Nephron progenitor cell (in vitro differentiated cells): ENCODE measurements at places on chromosomes 5 and 9.
A peak's percentile ranks its signal among the peaks of the same experiment; 100 is the strongest.

DNA sequence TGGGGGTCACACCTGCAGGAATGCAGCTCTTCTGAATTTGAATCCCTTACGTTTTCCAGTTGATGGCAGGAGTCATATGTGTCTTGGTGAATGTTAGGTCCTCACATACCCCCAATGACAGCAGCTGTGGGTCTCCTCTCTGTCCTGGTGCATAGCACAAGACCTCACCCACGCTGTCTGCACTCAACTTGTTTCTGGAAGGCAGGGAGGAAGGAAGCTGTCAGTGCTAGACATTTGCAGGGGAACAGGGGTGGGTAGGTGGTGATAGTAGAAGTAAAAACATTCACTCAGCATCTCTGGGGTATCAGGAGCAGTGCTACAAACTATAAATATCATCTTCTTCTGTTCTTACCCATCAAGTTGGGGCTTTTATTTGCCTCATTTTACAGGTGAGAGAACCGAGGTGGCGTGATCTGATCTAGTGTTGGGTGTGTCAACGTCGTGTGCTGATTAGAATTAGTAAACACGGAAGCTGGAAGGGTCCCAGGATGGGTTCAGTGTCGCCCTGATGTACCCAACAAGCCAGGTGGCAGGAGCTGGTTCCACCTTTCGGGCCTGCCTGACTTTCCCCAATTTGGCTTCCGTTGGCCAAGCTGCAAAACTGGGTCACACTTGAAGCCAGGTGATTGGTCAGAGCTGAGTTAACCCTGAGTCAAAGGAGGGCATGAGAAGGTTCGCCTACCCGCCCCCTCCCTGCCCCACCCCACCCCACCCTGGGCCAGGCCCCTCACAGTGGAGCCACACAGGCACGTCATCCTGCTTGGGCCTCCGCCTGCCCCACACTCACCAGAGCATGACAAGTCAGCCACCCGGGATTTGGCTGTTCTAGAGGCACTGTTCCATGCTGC, 15.8 kb downstream of the ERGIC1 start:
- no peak for DNase-seq

DNA sequence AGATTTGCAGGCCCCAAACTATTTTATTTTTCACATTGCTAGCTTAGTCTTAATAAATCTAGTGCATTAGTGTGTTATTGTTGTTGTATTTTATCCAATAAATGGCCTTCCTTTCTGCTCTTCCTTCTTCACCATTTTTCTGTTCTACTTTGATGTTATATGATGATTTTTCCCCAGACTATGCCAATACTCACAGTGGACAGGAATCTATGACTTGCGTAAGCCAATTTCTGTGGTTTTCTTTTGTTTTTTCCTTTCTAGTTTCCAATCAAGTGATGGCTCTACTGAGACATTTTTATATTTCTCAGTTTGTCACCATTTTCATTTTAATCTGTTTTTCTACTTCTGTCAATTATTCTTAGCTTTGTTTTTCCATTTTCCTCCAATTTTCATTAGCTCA, 106.8 kb upstream of the FBXL7 start:
- DNase-seq, result no peak

GRCh38 chr9:86598411-86599239, 244.4 kb upstream of the TUT7 start:
- no peak for DNase-seq

DNA sequence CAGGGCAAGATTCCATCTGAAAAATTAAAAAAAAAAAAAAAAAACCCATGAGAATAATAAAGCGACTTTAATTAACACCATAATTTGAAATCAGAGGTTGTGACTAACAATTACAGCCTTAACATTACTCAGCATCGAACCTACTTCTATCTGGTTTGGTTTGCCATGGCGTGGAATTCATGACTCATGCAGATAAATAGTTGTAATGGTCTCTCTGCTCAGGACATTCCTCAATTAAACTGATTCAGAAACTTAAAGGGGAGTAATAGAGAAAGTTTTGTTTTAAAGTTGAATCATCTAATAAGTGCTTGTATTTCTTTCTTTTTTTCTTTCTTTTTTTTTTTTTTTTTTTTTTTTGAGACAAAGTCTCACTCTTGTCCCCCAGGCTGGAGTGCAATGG, 135.5 kb downstream of the SPATA31D1 start:
- no peak for DNase-seq

DNA sequence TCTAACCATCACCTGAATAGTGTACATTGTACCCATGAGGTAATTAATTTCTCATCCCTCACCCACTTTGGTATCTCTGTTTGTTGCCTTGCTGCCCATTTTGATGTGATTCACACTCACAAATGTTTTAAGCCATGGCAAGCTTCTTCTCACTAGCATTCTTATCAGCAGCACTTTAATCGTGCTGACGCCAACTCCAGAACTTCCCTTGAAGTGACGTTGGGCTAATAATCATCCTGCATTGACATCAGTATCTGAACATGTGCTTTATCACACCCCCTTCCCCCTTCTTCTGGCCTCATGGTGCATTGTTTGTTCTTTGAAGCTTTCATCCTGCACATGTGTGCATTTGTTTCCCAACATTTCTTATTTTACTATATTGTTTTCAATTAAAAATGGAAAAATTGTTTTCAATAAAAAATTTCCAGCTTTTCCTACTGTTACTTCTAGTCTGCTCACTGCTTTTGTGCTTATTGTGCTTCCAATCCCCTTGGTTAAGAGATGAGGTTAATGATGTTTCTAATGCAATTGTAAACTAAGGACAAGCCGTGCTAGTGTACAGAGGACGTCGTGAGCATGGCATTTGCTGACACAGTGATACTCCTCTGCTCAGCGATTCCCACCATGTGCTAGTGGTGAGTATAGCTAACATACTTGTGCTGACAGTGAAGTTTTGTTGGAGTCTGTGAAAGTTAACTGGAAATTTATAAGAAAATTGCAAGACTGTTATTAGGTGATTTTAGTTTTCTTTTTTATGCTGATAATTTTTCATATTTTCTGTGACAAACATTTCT, 238.5 kb downstream of the KDM4C start:
- DNase-seq, result no peak

DNA sequence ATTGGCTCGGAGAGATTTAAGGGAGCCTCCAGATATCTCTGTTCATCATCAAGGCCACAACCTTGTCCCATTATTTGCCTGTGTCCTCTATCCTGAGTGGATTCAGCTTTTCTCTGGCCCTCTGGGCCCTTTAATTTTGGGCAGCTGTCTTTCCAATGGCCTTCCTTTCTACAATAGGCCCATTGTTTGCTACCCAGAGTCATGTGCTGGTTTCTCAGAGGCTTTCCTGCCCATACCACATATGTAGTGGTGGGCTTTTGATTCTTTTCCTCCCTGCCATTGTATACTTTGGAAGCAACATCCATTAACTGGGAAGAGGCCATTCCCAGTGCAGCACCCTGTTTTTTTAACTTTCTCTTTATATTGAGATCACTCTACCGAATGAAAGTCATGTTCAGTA, 233.9 kb upstream of the SGCD start:
- DNase-seq, result no peak

- no peak for DNase-seq
These were observed 53.1 kb downstream of the GABRA1 start for GRCh38 chr5:161900981-161901380.

- no peak for DNase-seq
These were observed 45.2 kb upstream of the SARDH start for GRCh38 chr9:133783331-133783731.

- DNase-seq, result no peak
These were observed 686.7 kb downstream of the DTWD2 start for GRCh38 chr5:118301696-118302095.

GRCh38 chr5:82312373-82312856, 34.3 kb upstream of the RPS23 start:
- peak; percentile 75 for DNase-seq

- DNase-seq, result peak; percentile 41
These were observed 747 bp downstream of the LRSAM1 start for GRCh38 chr9:127451858-127452656.

DNA sequence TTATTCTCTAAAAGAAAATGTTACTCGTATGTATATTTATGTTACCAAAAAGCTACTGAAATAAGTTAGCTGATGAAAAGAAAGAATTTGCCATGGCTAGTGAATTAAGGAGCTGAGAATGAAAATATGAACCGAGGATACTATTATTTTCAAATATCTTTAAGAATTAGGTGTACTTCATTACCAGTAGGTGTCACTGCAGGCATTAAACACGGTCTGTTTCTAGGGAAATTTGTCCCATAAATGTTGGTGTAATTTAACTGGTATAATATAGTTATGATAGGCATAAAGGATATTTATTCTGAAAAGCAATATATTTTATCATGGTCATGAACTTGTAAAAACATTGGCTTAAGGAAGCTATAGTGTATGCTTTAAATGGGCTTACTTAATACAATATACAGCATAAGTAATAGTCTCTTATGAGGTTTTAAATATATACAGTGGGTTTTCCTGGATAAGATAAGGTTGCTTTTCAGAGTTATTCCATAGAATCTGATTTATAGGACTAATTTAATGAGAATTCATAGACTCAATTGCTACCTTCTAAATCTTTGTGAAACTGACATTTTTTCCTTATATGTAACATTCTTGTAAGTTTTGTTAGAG, 72.4 kb upstream of the MPDZ start:
- no peak for DNase-seq

DNA sequence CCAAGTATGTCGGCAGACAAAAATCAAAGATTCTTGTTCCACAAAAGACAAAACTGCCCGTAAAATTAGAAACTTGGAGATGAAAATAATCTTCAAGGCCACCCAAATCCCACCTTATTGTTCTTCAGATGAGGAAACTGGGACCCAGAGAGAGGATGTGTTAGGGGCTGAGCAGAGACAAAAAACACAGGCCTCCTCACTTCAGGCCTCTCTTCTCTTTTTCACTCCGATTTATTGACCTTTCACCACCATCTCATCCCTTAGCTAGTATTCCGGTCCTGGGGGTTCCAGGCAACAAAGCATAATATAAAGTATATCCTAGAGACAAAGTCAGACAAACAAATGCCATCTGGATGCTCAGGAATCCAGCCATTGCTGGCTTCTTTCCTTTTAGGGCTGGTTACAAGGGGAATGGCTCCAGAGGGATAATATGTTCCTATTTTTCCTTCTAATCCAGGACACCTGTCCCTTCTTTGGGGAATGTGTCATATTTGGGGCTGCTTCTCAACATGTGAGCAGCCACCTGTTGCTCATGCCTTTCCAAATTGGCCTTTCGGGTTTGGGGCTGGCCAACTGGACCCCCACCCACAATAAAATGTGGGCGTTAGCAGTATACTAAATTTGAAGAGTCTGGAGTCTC, 42.2 kb upstream of the AFAP1L1 start:
- DNase-seq, result no peak

GRCh38 chr9:112898872-112899311, 8.2 kb upstream of the SLC46A2 start:
- DNase-seq, result no peak

DNA sequence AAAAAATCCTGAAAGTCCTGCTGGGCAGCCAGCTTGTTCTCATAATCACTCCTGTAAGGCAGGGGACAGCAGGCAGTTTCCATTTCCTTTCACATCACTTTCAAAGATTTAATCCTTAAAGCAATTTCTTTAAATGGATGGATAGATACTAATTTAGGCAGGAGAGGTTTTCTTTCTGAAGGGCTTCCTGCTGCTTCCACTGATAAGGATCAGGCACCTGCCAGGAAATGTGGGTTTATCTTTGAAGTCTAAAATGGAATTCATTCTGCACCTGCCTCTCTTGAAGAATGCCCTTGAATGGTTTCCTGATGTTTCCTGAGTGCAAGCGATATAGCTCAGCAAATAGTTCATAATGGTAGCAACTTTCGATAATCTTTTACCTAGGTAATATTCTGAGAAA, 64.5 kb downstream of the STARD4 start:
- no peak for DNase-seq

GRCh38 chr5:149284501-149284900, 12.8 kb downstream of the AFAP1L1 start:
- DNase-seq, result no peak

GRCh38 chr9:13952906-13953305, 361.0 kb downstream of the NFIB start:
- no peak for DNase-seq

DNA sequence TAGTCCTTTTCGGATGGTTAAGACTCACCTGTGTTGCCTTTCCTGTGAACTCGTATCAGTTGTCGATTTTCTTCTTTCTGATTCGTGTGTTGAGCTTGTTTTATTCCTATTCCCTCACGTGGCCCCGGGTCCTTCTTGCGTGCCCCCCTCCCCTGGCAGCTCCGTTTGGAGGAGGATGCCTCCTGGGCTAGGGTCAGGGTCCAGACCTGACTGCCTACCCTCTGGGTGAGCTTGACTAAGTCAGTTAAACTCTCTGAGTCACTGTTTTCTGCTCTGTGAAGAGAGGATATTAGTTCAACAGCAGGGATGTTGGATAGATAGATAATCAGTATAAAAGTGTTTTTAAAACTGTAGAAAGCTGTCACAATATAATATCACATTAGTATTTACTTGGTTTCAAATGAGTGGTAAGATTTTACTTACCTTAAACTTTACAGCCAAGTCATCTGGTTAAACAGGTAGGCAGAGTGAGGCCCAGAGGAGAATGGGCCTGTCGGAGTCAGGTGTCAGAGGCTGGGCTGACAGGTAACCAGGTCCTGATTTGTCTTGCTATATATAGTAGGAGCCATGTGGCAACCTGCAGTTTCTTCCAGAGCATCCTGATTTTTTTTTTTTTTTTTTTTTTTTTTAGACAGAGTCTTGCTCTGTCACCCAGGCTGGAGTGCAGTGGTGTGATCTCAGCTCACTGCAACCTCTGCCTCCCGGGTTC, 24.2 kb downstream of the PPARGC1B start:
- DNase-seq, result no peak

- DNase-seq, result no peak
These were observed 63.0 kb downstream of the PCDH1 start for GRCh38 chr5:141815051-141815795.

- no peak for DNase-seq
These were observed 7.6 kb upstream of the F2RL1 start for GRCh38 chr5:76811214-76811613.

DNA sequence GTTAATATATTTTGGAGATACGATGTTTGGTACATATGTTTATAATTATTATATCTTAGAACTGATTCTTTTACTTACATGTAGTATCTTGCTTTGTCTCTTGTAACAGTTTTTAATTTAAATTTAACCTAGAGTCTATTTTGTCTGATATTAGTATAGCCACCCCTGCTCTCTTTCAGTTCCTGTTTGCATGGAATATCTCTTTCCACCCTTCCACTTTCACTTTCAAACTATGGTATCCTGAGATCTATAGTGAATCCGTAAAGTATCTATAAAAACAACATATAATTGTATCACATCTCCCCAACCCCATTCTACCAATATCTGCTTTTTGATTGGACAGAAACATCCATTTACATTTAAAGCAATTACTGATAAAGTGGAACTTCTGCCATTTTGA, 7.2 kb downstream of the IRGM start:
- no peak for DNase-seq
